Thoracic aorta (tissue), 2 donors: ENCODE measurements at places on chromosomes 7 and 10.

DNA sequence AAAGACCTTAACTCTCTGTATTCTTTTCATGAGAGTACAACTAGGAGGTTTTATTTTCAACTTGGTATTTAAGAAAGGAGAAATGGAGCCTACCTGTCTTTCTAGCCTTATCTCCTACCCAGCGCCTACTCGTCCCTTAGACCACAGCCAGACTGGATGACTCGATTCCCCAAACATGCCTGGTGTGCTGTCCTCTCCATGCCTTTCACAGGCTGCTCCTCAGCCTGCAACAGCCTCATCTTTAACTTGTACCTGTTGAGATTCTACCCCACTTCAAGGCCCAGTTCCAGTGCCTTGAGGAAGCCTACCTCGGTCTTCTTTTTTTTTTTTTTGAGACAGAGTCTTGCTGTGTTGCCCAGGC, 29.4 kb downstream of the CPA1 start:
- DNase-seq: no peak

- DNase-seq: no peak
Measured at GRCh38 chr10:34575882-34576281, 239.2 kb downstream of the PARD3 start.

- DNase-seq: peak; percentile 11
Measured at GRCh38 chr10:48306870-48307710, 613 bp downstream of the MAPK8 start.

DNA sequence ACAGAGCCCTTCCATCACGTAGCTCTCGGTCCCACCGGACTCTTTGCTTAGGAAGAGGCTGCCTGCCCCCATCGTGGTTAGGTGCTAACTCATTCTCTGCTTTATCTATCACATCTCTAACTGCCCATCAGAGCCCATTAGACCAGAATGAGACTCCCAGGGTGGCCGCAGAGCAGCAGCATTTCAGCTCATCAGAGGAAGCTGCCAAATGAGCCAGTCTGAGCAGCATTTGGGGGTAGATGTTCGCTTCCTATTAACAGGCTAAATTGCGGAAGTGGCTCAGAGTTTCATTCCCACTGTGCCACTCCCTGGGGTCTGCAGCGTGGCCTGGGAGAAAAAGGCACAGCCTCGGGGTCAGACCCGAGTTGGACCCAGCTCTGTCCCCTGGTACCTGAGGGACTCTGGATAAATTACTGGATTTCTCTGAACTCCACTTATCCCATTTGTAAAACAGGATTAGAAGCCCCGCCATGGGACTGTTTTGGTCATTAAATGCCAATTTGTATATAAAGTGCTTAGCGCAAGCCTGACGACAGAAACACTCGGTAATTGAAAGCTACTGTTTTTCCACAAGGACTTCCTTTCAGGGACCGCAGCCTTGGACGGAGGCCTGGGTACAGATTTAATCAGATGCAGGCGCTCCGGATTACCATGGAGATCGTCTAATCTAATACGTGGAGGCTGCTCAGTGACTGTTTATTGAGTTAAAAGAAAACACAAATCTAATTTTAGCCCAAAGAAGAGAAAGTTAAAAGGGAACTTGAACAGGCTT, 73.8 kb upstream of the PRLHR start:
- no peak for DNase-seq

DNA sequence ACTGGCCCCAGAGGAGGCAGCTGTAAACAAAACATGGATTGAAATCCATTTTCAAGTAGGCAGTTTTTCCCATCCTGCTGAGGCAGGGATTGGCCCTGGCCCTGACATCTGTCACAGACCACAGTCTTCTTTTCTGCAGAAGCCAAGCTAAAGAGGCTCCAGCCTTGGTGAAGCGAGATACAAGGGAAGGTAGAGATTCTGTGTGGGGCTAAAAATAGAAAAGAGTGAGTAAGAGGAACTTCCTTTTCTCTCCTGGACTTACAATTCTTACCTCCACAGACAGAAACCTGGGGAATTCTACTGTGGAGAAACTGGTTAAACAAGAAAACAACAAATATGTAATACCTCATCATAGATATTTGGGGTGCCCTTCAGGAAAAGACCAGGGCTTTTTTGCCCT, 624.8 kb upstream of the FZD8 start:
- no peak for DNase-seq

GRCh38 chr10:97763947-97764346, 7.9 kb downstream of the SFRP5 start:
- no peak for DNase-seq

DNA sequence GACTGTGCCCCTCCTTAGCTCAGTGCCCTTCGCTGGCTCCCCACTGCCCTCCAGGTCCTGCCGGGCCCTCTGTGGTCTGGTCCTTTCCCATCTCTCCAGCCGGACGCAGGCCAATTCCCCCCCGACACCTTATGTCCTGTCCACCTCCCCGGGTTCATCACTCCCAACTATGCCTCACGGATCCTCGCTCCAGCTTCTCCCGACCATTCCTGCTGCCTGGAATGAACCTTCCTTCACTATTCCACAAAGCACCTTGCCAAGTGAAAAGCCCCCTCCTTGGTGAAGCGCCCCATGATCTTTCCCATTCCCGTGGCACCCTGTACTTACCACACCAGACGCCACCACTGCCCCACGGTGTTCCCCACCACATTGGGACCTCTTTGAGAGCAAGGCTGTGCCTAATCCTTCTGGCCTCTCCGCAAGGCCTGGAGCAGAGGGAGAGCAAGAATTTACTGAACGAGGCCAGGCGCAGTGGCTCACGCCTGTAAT, 47.2 kb downstream of the TMEM270 start:
- no peak for DNase-seq

GRCh38 chr7:144407266-144407931, 3.9 kb upstream of the NOBOX start:
- no peak for DNase-seq

DNA sequence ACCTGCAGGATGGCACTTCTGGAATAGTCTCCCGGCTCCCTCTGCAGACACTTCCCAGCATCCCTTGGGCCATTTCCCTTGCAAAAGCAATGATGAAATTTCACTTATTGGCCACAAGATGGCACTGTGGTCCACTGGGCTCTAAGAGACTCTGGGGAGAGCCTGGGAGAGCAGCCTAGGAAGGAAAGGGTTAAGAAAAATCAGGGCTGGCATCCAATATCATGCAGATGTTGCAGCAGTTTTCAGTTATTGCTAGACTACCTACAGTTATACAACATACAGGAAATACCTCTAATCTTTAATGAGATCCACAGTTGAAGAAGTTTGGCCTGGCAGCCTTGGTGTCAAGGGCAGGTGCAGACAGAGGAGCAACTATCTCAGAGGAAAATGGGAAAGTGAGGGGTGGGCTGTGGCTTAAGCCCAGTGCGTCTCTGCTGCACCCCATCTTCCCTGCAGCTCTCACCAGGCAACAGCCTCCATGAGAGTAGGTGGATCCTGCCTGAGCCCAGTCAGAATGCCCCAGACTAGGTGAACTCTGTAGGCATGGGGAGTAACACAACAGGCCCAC, 100.2 kb upstream of the PRSS58 start:
- no peak for DNase-seq

- DNase-seq: no peak
Measured at GRCh38 chr10:48215486-48216203, 58.9 kb downstream of the FRMPD2 start.

DNA sequence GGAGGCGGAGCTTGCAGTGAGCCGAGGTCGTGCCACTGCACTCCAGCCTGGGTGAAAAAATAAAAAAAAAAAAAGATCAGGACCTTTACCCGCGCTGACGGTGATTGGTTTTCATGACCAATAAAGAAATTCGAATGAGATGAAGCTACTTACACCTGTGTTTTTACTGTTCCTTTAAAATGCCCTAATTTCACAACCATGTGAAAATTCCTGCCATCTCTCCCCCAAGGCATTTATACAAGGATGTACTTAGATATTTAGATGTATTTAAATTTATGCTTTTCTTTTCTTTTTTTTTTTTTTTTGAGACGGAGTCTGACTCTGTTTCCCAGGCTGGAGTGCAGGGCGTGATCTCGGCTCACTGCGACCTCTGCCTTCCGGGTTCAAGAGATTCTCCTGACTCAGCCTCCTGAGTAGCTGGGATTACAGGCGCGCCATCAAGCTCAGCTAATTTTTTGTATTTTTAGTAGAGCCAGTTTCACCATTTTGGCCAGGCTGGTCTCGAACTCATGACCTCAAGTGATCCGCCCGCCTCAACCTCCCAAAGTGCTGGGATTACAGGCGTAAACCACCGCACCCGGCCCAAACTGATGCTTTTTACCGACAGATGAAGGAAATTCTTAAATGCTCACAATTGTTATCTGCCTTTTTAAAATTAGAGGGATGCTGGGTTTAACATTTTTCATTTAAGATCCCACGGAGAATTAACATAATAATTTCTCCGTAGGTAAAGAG, 3.1 kb upstream of the PHYH start:
- DNase-seq: no peak

- no peak for DNase-seq
Measured at GRCh38 chr10:36704124-36704523, 421.3 kb upstream of the ANKRD30A start.

- DNase-seq: no peak
Measured at GRCh38 chr7:39592586-39592985, 26.4 kb downstream of the YAE1 start.

DNA sequence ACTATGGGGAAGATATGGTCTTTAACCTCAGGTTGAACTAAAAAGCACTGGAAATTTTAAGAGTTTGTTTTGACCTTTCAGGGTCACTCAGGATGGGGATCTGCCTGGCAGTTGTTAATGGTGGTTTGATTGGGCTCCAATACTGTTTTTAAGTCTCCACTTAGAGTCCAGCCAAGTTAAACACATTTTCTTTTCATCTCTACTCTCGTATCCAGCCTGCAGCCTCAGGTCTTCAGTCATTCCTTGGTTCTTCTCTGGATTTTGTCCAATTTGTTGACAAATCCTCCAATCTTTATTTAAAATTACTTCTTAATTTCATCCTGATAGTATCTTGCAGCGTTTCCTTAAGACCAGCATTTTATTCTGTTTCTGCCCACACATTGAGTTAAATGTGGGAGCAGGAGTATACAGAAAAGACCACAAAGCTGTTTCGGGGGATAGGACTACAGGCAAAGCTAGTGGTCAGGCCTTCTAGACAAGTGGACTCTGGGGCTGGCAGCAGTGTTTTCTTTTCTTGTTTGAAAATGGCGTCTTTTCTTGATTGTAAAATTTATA, 133.2 kb upstream of the INHBA start:
- no peak for DNase-seq
